A673 (cell line): ENCODE measurements at places on chromosomes 11 and 22.
A peak's percentile ranks its signal among the peaks of the same experiment; 100 is the strongest.

GRCh38 chr11:29161191-29161590 is 855.6 kb downstream of the KCNA4 start:
- peak; percentile 96 for DNase-seq

DNA sequence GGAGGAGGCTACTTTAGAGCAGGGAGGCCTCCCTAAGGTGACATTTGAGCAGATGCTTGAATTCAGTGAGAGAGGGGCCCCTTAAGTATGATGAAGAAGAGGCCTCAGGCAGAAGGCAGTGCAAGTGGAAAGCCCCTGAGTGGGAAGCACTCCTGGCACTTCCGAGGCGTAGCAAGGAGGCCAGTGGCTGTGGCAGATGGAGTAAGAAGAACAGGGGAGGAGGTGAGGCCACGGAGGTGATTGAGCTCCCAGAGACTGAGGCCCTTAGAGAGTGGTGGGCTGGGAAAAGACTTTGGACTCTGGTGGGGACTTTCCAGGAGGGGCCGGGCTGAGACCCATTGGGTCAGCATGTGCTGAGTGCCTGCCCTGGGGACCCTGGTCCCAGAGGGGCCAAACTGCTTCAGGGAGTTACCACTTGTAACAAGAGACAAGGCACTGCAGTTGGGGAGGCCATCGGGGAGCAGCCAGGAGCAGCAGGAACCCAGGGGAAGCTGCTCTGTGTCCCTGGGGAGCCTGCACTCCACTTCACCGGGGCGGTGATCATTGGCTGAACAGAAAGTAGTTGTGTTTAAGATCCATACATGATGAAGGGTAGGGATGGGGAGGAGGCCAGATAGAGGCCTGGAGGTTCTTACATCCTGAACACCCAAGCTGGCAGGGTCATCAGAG is 2.5 kb upstream of the CENPM start:
- no peak for DNase-seq

DNA sequence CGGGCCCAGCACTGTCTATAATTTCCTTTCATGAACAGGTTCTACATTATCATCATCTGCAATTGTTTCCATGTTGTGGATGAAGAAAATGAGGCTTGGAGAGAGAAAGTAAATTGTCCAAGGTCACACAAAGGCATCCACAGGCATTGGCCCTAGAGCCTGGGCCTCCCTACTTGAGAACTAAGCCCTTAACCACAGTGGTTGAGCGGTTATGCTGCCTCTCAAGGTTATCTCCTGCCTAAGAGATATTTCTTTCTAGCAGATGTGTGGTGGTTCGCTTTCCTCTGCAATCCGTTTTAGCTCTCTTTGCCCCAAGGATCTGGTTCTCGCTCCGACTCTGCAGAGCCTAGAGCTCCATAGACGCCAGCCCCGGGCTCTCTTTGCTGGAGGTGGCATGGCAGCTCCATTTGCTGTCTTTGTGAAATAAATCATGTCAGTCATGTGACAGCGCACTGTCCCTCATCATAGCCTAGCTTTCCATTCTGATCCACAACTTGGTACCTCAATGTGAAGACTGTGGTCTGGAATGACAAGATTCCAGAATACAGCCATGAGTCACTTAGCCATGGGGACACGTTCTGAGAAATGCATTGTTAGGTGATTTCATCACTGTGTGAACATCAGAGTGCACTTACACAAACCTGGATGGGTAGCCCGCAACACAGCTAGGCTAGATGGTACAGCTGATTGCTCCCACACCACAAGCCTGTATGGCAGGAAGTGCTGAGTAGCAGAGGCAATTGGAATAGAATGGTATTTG is 27.2 kb downstream of the RPS6KA4 start:
- DNase-seq: no peak

DNA sequence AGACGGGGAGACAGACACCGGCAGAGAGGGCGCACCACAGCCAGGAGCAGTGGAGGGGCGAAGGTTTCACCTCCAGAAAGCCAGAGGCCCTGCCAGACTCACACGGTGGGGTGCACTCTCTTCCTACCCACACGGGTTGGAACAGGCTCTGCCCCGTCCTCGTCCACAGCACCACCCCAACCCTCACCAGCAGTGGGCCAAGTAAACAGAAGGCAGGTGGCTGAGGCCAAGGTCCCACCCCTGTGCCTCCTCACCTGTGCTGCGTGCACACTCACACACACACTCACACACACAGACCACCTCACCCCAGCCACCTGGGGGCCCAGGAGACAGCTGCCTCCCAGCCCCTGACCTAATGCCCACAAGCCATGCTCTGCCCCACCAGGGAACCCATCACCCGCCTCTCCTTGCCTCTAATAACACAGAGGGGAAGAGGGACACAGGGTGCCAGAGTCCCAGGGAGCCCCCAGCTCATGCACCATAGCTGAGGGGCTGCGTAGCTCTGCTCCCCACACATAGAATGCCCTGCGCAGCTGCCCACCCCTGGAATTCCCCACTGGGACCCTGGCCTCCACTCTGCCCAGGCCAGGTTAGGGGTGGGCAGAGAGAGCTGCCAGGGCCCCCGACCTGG is 3.1 kb downstream of the CYB5R3 start:
- DNase-seq: no peak

DNA sequence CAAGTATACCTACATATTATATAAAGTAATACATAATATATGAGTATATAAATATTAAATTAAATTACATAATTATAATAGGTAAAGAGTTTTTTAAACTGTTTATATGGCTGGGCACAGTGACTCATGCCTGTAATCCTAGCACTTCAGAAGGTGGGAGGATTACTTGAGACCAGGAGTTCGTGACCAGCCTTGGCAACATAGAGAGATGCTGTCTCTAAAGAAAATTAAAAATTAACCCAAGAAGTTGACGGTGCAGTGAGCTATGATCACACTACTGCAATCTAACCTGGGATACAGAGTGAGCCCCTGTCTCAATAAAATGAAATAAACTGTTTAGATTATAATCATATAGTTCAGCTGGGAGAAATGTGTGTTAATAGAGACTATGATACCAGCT is 363.0 kb downstream of the DDX10 start:
- DNase-seq: no peak

DNA sequence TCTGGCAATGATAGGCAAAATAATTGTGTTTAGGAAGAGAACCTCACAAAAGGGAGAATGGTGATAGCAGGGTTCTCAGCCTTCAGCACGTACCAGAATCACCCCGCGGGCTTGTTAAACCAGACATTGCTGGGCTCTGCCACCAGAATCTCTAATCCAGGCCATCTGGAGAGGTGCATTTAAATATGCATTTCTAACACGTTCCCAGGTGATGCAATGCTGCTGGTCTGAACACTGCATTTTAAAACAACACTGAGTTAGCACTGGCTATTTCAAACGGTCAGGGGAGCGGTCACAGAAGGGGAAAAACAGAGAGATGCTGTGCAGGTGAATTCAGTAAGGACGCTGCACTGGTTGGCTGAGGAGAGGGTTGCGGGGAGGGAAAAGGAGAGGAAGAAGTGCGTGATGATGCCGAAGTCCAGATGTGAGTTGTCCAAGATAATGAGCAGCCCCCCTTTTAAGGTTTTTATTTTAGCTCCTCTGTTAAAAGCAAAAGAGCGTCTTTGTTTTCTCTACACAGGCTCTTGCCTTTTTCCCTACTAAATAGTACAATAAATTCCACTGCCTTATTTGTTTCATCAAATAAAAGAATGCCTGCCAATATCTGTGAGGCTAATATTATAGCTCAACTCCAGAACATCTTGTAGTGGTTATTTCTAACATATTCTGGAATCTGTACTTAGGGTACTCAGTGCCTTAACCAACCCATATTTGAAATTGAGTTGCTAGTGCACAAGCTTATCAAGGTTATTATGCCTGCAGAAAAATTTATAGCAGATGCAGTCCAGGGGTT is 109.6 kb upstream of the POU2AF2 start:
- DNase-seq: no peak

GRCh38 chr11:68904248-68904847 is 657 bp downstream of the IGHMBP2 start:
- peak; percentile 36 for DNase-seq

DNA sequence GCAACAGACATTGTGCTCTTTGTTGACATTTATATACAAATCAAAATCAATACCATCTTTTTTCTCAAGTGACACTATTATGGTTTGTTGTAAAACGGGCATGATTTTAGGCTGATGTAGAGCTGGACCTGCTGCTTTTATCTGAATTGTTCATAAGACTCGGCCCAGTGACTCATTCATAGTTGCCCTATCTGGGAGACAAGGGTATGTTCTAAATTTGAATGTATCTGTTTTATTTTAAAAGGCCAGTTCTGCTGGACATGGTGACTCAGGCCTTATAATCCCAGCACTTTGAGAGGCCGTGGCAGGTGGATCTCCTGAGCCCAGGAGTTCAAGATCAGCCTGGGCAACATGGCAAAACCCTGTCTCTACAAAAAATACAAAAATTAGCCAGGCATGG is 39.3 kb downstream of the CEP295 start:
- no peak for DNase-seq

GRCh38 chr11:35546317-35546716 is 20.9 kb upstream of the PAMR1 start:
- peak; percentile 91 for DNase-seq

GRCh38 chr11:111123463-111124398 is 121.8 kb upstream of the POU2AF2 start:
- no peak for DNase-seq

DNA sequence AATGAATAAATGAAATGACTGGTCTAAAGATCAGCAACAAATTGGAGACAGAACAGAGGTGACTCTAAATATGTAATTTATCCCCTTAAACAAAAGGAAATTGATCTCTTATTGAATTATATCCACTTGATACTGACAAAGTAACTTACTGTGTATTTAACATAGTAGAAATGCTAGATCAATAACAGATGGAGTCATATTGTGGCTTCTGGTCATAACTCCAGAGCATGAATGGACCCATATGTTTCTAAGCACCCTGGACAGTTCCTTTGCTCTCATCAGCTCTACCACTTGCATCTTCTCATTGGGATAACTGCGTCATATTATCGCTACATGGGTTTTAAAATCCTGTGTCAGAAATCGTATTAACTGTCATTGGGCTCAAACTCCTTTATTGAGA is 222.3 kb downstream of the ETS1 start:
- peak; percentile 51 for DNase-seq

DNA sequence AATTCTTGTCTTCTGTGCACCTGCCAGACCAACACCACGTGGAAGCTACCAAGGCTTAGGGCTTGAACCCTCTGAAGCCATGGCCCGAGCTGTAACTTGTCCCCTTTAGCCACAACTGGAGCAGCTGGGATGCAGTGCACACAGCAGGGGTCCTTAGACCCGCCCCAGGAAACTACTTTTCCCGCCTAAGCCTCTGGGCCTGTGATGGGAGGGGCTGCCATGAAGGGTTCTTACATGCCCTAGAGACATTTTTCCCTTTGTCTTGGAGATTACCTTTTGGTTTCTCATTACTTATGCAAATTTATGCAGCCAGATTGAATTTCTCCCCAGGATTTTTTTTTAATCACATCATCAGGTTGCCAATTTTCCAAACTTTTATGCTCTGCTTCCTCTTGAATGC is 9.7 kb downstream of the PATE3 start:
- DNase-seq: no peak

DNA sequence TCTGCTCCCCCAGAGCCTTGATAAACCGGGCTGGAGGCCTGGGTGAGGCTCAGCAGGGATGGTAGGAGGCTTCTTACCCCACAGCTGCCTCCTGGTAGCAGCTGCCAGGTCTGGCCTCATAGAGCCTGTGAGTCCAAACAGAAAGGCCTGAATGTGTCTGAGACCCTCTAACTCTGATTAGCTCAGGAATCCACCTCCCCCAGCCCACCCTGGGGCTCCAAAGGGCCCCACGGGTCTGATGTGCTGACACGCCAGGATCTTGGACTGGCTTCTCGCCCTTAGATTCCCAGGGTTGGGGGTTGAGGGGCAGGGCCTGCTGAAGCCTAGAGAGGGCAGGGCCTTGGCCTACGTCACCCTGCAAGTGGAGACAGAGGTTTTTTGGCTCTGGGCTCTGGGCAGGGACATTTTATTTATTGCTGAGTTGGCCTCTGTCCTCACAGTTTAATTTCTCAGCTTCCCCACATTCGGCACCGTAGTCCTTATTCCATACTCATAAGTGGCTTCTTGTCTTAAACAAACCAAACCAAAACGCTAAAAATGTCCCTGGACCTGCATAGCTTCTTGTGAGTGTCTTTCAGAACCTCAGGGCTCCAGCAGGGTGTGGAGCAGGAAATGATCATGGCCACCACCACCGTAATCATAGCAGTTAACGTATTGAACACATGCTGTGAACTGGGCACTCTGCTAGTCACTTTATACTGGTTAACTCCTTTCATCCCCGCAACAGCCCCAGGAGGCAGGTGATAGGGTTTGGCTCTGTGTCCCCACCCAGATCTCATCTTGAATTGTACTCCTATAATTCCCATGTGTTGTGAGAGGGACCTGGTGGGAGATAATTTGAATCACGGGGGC is 25.1 kb downstream of the KIAA1671 start:
- DNase-seq: peak; percentile 28

- DNase-seq: no peak
Measured at GRCh38 chr11:5666402-5666793, 18.5 kb downstream of the TRIM5 start.

- DNase-seq: no peak
Measured at GRCh38 chr11:111019451-111019850, 226.1 kb upstream of the POU2AF2 start.
